ENCODE measurements at places on chromosomes 12 and 14.

GRCh38 chr12:109685574-109686447, 27.8 kb upstream of the FAM222A start:
- no peak for DNase-seq

- no peak for DNase-seq
These were observed 3.5 kb downstream of the RAB15 start for GRCh38 chr14:64968651-64969050.

GRCh38 chr12:40565029-40565633, 127.1 kb upstream of the CNTN1 start:
- no peak for DNase-seq

GRCh38 chr12:53344824-53345485, 8.8 kb upstream of the SP7 start:
- DNase-seq, result peak; percentile 93

GRCh38 chr12:109982210-109982609, 14.0 kb downstream of the GIT2 start:
- no peak for DNase-seq

- DNase-seq, result no peak
These were observed 13.6 kb upstream of the TEX22 start for GRCh38 chr14:105384605-105385321.

- DNase-seq, result no peak
These were observed 11.7 kb downstream of the TPCN1 start for GRCh38 chr12:113232840-113233585.

- DNase-seq, result no peak
These were observed 143.2 kb downstream of the ZFP36L1 start for GRCh38 chr14:68649476-68650189.

DNA sequence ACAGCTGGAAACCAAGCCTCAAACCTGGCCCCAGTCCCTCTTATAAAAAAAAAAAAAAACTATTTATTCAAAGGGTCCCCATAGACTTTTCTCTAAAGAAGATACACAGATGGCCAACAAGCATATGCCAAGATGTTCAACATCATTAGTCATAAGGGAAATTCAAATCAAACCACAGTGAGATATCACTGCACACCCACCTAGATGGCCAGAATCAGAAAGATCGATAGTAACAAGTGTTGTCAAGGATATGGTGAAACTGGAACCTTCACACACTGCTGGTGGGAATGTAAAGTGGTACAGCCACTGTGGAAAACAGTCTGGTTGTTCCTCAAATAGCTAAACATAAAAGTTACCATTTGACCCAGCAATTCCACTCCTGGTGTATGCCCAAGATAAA, 5.9 kb upstream of the NFYB start:
- no peak for DNase-seq

DNA sequence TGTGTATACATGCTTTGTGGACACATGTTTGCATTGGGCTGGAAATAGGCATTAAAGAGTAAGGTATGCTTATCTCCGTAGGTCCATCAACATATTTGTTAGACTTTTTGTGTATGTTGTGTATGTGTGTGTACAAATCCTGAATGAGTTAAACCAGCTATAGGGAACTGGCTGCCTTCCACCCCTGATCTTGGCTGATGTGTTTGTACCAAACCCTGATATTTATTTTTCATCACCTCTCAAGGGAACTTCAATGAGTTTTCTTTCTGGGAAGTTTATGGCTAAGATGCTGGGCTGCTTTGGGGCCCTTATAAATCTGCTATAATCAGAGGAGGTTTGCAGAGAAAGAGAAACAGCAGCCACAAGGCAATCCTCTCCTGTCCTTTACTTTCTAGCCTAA, 37.1 kb upstream of the CISTR start:
- no peak for DNase-seq

DNA sequence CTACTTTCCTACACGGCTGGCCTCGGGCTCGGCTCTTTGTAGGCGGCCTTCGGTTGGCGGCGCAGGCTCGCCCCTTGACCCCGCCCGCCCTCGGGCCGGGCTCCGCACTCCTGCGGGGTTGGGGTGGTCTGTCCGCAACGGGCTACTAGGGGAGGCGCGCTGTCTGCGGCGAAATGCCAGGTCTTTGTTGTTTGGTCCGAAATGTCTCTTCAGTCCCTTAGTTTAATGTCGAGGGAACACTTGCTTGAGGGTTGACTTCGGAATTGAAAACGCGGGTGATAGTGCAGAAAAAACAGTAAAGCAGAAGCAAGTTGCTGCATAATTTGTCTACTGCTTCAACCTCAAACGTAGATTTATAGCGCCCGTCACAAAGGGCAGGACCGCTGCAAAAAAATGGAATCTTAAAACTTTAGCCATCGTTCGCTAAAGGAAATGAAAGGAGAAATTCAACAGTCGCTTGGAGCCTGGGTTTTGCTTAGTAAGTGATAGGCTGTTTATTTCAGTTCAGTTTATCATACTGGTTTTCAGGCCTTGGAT, 390 bp downstream of the JKAMP start:
- no peak for DNase-seq

GRCh38 chr14:54301359-54301758, 95.4 kb upstream of the CDKN3 start:
- DNase-seq, result no peak

- DNase-seq, result no peak
These were observed 50.5 kb downstream of the TTC9 start for GRCh38 chr14:70692210-70692609.

DNA sequence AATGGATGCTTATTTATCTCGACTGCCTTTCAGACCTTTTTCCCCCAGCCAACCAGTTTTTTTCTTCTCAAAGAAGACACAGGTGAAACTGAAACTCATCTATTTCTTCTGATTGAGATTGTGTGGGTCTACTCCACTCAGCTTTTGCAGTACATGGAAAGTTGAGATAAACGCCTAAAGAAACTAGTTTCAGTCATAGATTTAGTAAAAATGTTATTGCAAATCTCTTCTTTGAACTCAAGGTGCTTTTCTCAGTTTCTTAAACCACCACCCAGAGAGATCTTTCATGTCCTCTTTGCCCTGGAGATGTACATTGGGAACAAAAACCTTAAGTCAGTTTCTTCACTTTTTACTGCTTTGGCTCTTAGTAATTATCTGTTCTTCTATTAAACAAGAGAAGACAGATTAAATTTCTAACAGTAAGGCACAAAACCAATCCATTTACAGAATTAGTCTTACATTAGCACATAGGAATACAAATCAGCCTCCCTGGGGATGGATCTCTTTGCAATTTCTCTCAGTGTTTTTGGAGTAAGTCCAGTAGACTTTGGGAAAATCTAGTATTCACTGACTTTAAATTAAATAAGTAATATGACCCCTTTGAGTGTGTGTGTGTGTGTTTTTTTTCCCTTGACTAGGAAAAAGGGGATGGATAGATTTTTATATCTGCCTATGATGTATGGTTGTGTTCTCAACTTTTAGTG, 11.6 kb downstream of the FBXW8 start:
- no peak for DNase-seq

DNA sequence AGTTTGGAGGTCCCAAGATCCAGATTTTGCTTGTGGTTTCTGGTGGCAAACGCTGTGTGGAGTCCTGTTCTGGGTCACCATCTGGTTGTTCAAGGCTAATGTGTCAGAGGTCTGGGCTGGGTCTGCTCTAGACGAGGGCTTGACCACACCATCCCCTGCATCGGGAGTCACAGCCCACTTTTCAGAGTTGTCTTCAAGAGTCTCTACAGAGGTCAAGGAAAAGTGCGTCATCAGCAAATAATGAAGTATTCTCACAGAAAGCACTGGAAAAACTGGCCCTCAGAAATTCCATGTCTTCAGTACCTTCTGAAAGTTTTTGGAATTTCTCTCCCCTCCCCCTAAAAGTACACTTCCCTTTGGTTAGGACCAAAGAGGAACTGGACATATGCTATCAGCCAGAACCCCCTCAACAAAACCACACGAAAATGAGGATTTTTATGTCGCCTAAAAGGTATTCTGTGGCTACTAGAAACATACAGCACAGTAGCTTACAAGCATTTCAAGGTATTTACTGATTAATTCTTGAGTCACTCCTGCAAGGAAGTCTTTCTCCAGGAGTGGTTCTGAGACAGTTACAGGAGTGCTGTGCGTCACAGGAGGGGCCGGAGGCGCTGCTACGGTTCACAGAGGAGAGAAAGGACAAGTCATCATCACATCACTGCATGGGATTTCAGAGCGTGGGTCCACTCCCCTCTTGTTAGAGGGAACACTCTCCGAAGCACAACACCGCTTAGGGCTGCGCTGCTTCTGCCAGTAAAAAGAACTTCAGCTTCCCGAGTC, 35.4 kb downstream of the RAD52 start:
- DNase-seq, result no peak

GRCh38 chr14:34699873-34700621, 14.3 kb downstream of the CFL2 start:
- peak; percentile 13 for DNase-seq

DNA sequence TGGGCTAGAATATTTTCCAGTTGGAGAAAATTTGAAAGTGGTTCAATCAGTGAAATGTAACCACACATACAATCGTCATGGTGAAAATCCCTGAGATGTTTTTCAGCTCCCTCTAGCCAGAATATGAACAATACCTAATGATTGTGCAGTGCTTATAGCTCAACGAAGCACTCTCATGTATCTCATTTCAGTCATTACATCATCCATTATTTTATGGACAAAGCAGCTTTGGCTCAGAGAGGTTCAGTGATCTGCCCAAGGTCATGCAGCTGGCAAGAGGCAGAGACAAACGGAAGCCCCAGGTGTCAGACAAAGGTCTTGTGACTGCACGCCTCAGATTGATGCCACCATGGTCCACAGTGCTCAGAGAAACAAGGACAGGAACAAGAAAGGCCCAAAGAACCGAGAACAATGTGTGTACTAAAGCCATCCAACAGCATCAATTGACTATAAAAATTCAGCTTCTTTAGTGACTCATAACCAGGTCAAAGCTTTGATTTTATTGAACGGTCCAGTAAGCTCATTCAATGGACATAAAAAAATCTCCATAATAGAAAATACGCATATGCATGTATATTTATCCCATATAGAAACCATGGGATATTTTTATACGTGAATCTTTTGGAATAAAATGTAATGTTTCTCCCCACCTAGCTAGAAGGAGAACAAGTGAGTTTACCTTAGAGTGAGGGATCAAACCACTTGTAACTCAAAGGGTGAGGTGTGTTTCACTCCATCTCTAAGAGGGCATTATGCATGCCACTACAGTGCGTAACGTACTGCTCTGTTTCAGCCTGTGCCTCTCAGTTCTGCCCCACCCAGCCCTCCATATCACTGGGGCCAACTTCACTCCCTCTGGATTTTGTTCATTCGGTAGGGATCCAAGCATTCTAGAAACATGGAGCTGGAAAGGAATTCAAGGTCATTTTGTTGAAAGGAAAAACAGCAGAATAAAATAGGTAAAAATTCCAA, 141.8 kb downstream of the GRIN2B start:
- DNase-seq, result no peak

- peak; percentile 92 for DNase-seq
These were observed 46.9 kb upstream of the NOS1 start for GRCh38 chr12:117408161-117408791.

DNA sequence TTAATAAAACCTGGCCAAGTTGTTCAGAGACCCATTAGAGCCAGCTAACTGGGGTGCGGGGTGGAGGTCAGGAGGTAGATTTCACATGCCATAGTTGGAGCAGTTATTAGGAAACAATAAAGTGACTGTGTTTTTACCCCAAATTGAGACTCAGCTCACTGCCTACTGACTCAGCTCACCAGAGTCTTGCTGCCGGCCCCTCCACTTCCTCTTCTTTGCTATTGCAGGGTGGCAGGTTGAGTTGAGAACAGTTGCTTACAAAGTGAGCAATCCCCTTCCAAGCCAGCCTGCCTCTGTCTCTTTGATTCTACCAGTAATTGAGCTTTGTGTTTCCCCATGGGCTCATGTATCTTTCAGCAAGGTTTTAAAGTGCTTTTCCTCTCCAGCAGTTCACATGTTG, 12.9 kb downstream of the ST8SIA1 start:
- no peak for DNase-seq

DNA sequence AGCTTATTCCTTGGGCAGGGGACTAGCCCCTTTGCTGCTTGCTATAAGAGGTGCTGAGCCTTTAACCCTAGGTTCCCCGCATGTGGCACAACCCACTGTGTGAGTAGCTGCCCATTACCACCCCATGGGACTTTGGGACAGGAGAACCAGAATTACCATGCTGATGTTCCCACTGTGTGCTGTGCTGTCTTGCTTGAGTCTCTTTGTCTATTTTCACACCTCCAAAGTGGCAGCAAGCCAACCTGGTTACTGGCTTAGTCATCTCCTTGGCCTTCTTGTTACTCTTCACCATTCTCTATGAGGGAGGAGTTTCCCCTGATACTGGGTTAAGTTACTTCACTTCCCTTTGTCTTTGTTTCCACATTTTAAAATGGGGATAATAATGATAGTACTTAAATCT, 73.4 kb upstream of the ETV6 start:
- DNase-seq, result no peak

GRCh38 chr14:85483037-85483436, 46.9 kb upstream of the FLRT2 start:
- no peak for DNase-seq

DNA sequence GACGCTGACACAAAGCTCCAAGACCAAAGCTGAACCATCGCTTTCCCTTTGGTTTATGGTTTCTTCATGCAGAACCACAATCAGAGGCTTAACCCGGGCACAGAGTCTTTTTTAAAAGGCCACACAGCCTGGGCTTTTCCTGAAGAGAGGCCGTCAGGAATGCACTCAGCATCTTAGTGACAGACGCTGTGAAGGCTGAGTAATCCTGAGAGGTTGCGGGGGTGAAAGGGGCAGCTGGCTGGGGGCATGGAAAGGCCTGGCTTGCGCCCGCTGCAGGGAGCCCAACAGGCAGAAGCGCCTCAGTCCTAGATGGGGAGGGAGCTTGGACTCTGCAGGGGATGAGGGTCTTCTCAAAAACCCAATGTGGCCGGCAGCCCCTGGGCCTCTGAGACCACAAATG, 13.6 kb downstream of the CTDSP2 start:
- DNase-seq, result no peak

- DNase-seq, result no peak
These were observed 396.5 kb downstream of the FOXG1 start for GRCh38 chr14:29163109-29163508.

DNA sequence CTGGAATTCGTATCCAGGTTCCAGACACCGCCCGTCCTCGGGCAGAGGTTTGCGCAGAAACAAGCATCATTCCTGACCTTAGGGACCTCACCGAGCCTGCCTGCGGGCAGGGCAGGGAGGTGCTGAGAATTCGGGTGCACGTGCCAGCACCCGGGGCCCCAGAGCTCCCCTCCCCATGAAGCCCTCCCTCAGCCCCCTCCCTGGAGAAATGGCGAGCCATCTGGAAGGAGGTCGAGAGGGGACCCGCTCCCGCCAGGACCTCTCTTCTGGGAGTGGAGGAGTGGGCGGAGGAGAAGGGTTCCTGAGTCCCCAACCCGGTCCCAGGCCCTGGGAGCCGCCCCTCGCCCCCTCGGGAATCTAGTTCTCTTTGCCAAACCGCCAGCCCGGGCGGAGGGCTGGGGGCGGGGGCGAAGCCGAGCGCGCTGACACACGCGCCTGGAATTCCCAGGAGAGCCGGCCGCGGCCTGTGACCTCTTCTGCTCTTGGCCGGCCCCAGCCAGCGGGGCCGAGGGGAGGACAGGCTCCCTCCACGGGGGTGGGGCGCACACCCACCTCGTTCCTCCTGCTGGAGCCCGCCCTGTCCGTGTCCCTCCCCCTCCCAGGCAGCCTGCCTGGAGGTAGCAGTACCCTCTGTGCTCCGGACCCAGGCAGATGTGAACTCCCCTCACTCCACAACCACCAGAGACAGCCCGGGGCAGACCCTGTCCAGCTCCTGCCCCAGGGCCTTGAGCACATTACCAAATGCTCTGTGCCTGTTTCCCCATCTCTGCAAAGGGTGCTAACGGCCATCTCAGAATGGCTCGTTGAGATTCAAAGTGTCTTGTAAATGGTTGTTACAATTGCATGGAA, 23.0 kb upstream of the GPR132 start:
- DNase-seq, result peak; percentile 45

GRCh38 chr14:30179381-30180130, 251.9 kb upstream of the PRKD1 start:
- DNase-seq, result no peak

All from lung (tissue), 17 donors.